ENCODE measurements at places on chromosomes 7 and 10. TPM values are rescaled to one million over a fixed set of nuclear protein-coding genes. Genes with fewer than 3 reads are reported as not detected.

GRCh38 chr10:116490028-116490662 is 55.6 kb upstream of the PNLIP start:
- DNase-seq = peak; percentile 12

DNA sequence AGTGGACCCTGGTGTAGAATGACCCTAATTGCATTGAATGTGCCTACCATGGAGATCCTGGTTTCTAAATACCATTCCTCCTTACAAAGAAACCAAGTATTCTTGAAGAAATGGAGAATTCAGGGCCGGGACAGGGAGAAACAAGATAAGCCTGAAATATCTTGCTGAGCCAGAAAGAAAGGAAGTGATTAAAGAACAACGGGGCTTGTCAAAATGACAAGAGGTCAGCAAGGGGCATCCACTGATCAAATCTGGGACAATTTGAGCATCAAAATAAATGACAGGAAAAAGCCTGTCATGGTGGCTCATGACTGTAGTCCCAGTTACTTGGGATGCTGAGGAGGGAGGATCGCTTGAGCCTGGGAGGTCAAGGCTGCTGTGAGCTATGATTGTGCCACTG is 8.1 kb downstream of the ABHD11 start:
- DNase-seq = no peak

GRCh38 chr10:63173468-63174232 is 40.5 kb downstream of the NRBF2 start:
- DNase-seq = no peak

DNA sequence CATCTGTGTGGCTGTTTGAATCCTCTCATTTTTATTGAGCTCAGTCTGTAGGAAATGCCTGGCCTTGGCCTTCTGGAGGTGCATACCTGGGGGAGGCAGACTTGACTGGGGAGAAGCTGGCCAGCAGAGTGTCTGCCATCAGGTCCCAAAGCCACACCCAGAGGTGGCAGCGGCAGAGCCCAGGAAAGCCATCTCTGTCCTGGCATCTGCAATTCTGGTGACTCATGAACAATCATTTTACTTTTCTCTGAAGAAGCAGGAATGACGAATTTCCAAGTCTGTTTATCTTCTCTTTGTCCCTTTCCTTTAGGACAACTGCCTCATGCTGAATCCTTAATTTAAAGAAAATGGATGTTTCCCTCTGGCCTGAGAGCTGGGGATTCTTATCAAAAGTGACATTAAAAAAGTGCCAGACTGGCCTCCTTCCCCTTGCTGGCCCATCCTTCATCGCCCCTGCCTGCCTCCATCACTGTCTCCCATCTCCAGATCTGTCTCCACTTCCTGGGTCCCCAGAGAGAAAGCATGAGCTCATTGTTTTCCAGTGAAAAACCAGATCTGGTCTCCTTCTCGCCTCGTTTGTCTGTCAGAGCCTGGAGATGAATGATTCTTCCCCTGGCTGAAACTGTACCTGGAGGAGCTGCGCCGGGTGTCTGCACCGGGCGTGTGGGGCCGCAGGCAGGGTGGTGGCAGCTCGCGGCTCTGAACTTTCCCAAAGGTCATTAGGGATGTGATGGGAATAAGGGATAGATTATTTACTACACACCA is 124.5 kb downstream of the TMEM178B start:
- no peak for DNase-seq

DNA sequence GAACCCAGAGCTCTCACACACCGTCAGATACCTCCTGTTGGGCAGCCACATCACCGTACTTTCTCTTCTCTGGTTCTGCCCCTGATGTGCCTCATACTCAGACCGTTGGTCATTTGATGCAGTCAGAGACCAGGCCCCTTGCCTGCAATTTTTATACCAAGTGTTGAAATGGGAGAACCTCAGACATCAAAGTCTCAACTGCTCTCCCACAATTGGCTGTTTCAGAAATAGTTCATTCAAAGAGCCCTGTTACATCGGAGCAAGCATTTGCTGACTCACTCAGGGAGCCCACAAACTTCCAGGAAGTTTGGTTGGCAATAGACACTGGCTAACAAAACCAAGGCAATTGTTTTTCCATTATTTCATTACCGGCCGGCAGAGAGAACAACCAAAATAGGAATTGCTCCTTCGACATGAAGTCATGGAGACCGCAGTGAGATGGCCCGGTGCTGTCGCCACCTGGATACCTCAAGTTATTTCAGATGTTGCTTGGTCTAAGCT is 33.5 kb upstream of the ADAM12 start:
- no peak for DNase-seq

DNA sequence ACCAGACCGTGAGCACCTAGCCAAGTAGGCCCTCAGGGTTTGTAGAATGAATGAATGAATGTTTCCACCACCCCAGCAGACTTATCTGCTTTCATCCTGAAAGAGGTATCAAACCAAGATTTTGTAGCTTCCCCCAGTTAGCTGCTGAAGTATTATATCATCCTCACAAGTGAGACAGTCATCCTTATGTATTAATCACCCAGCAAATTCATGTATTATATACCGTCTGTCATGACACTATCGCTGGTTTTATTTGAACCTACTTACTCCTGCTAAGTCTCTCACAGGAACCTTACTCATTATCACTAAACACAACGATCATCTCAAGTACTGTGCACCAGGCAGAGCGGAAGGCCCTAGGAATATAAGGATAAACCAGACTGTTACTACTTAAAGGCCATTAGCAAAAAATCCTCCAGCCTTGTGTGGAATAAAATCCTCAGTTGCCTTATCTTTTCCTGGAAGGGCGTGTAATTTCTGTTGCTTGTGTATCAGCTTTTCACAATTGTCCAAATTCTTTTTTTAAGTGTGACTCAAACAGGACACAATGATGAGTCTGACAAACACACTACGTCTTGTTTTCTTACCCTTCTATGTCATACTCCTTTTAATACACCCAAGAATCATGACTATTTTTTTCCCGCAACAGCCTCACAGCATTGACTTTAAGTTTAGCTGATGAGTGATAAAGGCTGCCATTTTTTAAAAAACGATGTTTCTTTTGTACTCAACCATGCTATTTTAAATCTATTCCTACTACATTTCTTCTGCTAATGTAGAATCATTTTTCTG is 176.1 kb upstream of the KLF14 start:
- DNase-seq = no peak

- DNase-seq = no peak
Observed at GRCh38 chr10:121526801-121527221, 71.4 kb downstream of the FGFR2 start.

- no peak for DNase-seq
Observed at GRCh38 chr7:45082831-45083331, 5.9 kb downstream of the NACAD start.

DNA sequence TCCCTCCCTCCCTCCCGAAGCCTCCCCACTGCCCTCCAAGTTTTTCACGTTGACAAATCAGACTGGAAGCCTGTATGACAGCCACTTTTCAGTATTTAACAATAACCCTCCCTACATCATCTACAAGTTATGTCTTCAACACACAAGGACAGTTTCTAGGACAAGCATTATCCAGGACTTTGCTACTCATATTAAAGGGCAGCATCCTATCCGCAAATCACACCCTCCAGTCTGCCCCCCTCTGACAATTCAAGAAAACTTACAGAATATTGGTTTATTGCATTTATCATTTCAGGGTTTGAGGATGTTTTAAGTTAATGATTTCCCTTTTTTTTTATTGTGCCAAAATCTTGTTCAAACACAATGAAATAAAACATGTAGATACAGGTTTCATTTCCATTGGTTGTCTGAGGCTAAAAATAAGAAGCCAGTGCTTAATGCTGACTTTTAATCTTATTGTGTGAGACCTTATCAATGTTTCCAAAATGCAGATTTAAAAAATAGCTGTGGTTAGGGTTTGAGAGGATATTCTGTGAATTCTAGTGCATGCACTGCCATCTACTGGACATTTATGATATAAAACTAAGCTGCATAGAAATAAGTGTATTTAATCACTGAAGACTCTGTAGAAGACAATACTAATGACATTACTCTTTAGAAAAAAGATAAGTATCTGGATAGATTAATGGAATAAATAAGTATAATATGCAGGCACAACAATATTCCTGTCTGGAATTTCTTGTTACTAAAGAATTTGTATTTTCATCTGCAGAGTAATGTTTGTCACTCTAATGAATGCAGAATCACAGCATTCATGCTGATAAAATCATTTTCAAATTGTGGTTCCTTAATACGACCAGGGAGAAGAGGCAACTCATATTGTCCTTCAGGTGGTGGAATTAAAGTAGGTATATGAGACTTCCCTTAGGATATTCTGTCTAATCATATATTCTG is 64.1 kb downstream of the CAV1 start:
- DNase-seq = no peak

DNA sequence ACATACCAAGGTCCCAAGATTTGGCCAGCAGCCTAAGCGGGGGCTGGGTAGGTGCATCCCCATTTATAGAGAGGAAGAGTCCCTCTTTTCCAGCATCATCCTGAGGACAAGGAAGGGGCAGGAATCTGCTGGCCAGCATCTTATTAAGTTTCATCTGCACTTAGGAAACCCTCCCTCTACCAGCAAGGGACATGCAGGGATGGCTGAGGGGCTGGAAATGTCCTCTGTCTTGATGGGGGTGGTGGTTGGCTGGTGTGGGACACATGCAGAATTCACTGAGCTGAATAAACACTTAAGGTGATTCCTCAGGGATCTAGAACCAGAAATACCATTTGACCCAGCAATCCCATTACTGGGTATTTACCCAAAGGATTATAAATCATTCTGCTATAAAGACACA is 42.1 kb downstream of the NOD1 start:
- no peak for DNase-seq

GRCh38 chr10:115525141-115525540 is 432.0 kb downstream of the ATRNL1 start:
- DNase-seq = no peak

Gene MPP7
- total RNA-seq = 3.7 TPM

Gene MYL7
- total RNA-seq = 1.6 TPM

Gene ITPRID1
- 1.2 TPM for total RNA-seq

Gene OR6V1
- total RNA-seq = not detected

Gene ELFN1
- total RNA-seq = 5.7 TPM

Gene BHLHA15
- 8.6 TPM for total RNA-seq
